Esophagus (tissue), 2 donors: ENCODE measurements at places on chromosomes 7 and 10. TPM values are rescaled to one million over a fixed set of nuclear protein-coding genes. Genes with fewer than 3 reads are reported as not detected.

The CALN1 gene
- 0.12 TPM for polyA plus RNA-seq

The RALA gene
- polyA plus RNA-seq, result 52.4 TPM

The POMZP3 gene
- 4.5 TPM for polyA plus RNA-seq

The OR2A42 gene
- 0.02 TPM for polyA plus RNA-seq

The HECTD2 gene
- polyA plus RNA-seq, result 2.9 TPM

The TRIL gene
- 0.55 TPM for polyA plus RNA-seq

The TEX36 gene
- not detected for polyA plus RNA-seq

The SPDYE5 gene
- not detected for polyA plus RNA-seq

The ACTR3C gene
- 8.5 TPM for polyA plus RNA-seq

The FKBP9 gene
- polyA plus RNA-seq, result 15.8 TPM

The DLG5 gene
- polyA plus RNA-seq, result 13.9 TPM
